ENCODE measurements at places on chromosomes 2 and 18. TPM values are rescaled to one million over a fixed set of nuclear protein-coding genes. Genes with fewer than 3 reads are reported as not detected.
A peak's percentile ranks its signal among the peaks of the same experiment; 100 is the strongest.

Gene CPO
- total RNA-seq: not detected

Gene LHCGR
- not detected for total RNA-seq

Gene HTR2B
- not detected for total RNA-seq

Gene MARCHF4
- 6.9 TPM for total RNA-seq

Gene GKN2
- total RNA-seq: 0.24 TPM

Gene DCC
- 0.24 TPM for total RNA-seq

Gene GREB1
- 3.4 TPM for total RNA-seq

DNA sequence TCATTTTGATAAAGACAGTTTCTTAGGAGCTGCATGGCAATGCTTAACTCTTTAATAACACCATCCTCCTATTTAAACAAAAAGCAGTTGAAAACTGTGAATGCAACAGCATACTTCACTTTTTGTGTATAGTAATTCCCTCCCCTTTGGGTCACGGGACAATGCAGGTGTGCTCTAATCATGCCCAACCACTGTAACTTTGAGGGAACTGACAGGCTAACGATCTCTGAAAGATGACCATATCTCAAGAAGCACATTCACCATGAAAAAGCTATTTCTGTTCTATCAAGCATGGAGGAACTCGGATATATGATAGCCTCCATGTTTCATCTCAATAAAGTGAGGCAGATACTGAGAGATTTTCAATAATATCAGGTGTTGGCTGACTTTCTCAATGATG lies 81.1 kb upstream of the CD226 start:
- no peak for DNase-seq

DNA sequence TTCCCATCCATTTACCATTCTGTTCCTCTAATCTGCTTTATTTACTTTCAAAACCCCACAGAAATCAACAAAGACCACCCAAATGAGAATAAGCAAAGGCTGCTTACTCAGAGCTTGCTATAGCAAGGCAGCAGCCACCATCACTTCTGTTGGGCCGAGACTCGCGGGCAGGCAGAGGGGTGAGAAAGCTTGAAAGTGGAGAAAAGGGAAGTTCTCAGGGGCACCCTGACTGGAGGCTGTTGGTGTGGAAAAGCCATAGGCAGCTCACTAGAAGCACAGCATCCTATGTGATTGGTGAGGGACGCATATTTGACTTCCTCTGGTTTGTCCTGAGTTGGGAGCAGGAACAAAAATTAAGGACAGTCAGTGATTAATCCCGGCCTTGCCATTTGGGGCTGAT lies 269.7 kb upstream of the THSD7B start:
- DNase-seq: no peak

DNA sequence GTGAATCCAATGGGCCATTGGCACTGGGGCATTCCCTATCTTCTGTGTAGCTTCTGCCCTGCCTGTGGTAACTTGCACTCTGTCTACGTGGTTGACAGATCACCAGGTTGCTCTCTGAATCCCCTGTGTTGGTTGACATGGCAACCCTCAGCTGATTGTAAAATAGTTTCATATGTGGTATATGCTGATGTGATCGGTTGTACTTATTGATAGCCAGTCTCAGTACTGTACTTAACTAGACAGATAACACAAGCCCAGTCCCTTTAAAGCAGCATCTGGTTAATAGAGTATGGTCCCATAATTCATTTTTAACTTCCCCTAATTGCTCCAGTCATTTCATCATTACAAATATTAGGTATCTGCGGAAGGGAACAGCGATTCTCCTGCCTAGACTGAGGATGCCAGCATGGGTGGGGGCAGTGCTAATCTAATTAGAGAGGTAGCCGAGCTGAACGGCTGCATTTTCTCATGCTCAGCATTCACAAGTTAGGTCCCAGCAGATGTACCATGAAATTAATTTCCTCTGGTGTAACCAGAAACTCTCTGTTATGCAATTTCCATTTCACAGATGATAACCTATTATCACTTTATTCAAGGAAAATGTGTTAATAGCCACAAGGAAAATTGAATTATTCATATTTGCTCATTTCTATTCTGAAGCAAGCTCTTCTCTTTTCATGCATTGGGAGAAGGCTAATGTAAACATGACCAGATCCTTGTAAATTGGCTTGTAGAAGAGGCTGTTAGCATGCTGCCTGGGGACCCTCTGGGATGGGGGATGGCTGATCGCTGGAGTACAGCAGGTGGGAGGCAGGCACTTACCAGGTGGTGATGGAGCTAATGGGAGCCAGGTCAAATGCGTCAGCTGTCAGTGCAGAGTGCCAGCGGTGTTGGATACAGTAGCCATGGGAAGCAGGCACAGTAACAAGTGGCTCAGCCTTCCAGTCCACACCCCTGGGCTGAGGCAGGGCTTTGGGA lies 608.3 kb downstream of the GALR1 start:
- DNase-seq: no peak

DNA sequence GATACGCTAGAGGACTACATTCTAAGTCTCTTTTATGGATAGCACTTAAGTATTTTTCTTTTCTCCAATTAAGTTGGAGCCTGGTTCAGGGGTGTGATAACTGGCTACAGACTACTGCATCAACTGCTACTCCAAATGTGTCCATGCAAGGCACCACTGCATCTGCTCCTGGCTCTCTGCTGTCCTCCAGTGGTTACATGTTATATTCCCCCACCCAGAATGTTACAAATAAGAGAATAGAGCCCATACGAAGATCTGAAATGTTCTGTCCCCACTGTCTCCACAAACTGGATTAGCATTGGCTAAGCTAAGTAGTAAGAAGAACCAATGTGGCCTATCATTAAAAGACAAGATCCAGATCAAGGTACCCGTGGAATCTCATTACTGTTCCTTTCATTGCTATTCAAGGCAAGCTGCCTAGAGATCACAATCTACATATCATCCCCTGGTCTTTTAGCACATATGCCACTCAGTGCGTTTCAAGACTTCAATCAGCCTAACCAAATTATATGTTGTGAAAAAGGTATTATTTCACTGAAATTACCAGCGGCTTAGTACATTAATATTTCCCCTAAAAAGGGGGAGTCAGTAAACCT lies 308.3 kb upstream of the SLC8A1 start:
- peak; percentile 71 for DNase-seq

- no peak for DNase-seq
These were observed 105.7 kb upstream of the GAREM1 start for GRCh38 chr18:32576296-32576916.

GRCh38 chr2:177872286-177872685 lies 200.3 kb downstream of the PDE11A start:
- DNase-seq: no peak

GRCh38 chr2:98842136-98842535 lies 93.9 kb downstream of the CRACDL start:
- no peak for DNase-seq

GRCh38 chr18:7741640-7742039 lies 174.5 kb downstream of the PTPRM start:
- no peak for DNase-seq

GRCh38 chr2:196409376-196409775 lies 230.1 kb upstream of the CCDC150 start:
- DNase-seq: no peak

DNA sequence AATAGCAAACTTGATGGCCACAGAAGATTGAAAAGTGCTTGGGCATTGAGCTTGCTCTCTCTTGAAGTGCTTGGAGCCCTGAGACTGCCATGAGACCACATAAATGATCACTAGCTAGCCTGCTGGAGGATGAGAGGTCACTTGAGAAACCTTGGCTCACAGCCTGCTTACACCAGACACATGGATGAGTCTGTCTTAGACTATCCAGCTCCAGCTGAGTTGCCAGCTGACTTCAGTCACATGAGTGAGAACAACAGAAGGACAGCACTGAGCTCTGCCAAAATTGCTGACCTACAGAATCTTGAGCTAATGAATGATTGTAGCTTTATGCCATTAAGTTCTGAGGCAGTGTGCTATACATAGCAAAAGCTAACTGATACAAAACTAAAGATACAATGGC lies 18.1 kb downstream of the NABP1 start:
- DNase-seq: peak; percentile 60

DNA sequence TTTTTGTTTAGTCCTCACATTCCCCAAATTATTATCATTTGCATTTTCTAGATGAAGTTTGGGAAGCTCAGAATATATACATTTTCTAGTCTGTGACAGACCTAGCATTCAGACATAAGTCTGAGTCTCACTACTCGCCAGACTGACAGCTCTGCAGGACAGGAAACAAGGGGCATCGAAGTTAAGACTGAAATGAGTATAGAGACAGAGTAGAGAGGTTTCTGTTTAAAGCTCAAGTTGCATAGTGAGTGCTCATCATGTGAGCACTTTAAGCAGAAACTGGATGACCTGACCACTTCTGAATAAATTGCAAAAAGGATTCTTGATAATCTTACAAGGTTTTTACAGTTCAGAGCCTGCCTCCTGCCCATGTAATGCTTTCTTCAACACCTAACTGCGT lies 1.1 kb downstream of the HADHB start:
- peak; percentile 8 for DNase-seq

- no peak for DNase-seq
These were observed 813 bp downstream of the NDC80 start for GRCh38 chr18:2572171-2572569.

DNA sequence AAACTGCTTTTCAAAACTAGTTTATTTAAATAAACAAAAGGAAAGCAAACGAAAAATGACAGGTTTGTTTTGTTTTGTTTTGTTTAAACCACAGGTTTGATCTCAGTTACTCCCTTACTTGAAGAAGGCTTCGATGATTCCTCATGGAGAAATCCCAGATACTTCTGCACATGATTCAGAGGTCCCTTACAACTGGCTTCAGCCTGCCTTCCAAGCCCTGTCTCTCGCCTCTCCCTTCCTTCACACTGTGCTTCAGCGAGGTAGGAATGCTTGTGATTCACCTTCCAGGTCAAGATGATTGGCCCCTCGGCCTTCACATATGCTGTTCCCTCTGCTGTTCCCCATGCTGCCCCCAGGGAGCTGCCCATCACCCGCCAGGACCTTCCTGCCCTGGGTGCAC lies 104.1 kb upstream of the ITGA6 start:
- no peak for DNase-seq

- no peak for DNase-seq
These were observed 27.9 kb downstream of the PSD4 start for GRCh38 chr2:113201496-113202304.

GRCh38 chr2:124662946-124663644 lies 638.0 kb downstream of the CNTNAP5 start:
- no peak for DNase-seq

- no peak for DNase-seq
These were observed 12.1 kb upstream of the MAP2 start for GRCh38 chr2:209411718-209412117.

Data from A172 (cell line).